ENCODE measurements at places on chromosomes 2 and 18. TPM values are rescaled to one million over a fixed set of nuclear protein-coding genes. Genes with fewer than 3 reads are reported as not detected.

Gene REG3A
- not detected for total RNA-seq

Gene DSG1
- total RNA-seq: not detected

DNA sequence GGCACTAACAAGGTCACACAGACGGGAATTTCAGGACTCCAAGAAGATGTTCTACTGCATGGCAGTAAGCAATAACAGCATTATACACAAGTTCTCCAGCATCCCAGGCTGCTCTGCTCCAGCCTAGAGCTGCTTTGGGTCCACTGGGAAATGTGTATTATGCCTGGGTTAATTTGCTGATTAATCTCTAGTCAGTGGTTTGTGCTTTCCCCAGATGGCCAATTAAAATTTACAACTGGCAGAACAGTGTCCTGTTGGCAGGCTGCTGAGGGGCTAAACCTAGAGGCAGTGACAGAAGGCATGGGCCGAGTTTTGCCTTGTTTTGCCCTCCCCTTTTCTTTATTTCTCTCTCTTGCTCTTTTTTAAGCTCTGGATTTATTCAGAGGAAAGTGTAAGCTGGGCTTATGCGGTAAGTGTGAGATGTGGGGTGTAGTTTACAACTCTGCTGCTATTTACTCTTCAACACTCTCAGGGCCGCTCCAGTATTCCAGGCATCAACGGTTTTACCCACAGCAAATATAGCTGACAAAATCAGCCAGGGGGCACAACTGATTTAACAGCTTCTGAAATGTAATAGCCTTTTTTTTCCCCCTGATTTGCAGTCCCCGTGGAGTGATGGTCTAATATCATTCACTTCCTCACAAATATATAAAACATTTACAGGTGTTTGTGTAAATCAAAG lies 348.0 kb downstream of the GPD2 start:
- no peaks in the 10 kb centered on the region for H3K27me3 ChIP-seq
- H3K27ac ChIP-seq: no peak overlapping the region
- no peaks in the 10 kb centered on the region for H3K4me1 ChIP-seq
- H3K4me3 ChIP-seq: no peak overlapping the region
- DNase-seq: no peak
- no peaks in the 10 kb centered on the region for H3K36me3 ChIP-seq

DNA sequence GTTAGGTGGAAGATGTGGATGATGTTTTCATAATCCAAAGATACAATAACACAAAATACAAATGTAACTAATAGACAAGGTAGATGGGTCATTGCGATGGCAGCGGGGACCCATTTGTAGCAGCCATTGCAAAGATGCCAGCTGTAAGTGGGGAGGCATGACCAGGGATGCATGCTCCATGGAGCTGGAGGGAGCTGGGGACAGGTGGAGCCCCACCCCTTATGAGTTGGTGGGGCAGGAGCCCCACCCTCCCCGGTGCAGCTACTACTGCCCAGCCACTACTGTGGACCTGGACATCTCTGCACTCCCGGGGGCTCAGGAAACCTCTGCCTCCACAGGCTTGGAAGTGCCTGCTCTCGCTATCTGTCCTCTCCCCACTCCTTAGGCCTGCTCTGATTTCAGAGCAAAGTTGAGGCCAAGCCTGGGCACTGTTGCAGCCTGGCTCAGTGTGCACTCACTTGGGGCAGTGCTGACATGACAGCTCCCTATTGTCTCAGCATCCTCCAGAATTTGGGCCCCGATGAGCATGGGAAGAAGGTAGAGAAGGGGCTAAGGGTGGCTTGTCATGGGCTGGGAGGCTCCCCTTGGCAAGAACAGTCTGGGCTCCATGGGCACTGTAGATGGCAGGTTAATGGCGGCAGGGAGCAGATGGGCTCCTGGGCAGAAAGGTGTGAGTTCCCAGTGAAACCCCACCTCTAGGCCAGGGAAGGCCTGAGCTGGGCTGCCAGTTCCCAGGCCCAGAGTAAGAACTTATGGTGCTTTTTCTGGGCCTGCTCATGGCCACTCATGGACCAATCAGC lies 81.1 kb downstream of the ZNF804A start:
- H3K27ac ChIP-seq: no peak overlapping the region
- no peaks in the 10 kb centered on the region for H3K4me1 ChIP-seq
- no peak for DNase-seq
- H3K27me3 ChIP-seq: no peaks in the 10 kb centered on the region
- H3K4me3 ChIP-seq: no peak overlapping the region

DNA sequence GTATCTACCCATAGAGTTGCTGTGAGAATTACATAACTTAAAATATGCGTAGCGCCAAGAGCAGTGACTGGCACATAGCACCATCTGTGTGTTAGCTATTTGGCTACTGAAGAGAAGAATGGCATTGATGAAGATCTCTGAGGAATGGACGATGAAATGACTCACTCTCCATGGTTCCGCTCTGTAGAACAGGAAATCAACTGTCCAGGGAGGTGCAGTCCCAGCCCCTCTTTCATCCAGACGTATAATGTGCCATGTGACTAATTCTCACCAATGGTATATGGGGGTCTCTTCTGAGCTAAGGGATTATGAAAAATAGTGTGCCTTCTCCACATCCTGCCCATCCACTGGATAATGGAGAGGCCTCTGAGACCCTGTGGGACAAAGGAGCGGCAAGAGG lies 254.8 kb downstream of the CYP26B1 start:
- H3K27ac ChIP-seq: no peak overlapping the region
- no peaks in the 10 kb centered on the region for H3K36me3 ChIP-seq

GRCh38 chr2:33238111-33238510 lies 238.3 kb upstream of the RASGRP3 start:
- no peaks in the 10 kb centered on the region for H3K27me3 ChIP-seq
- H3K36me3 ChIP-seq: peaks cover 12% of the 10 kb centered on the region
- peak overlapping the region; percentile 86 for H3K27ac ChIP-seq
- no peak overlapping the region for H3K4me3 ChIP-seq
- peaks cover 29% of the 10 kb centered on the region for H3K4me1 ChIP-seq

Data from MCF 10A (cell line).